ENCODE measurements at places on chromosomes 13 and 19.

GRCh38 chr19:1734321-1734966, 18.9 kb upstream of the ONECUT3 start:
- DNase-seq = no peak

GRCh38 chr13:46137627-46138317, 32.9 kb upstream of the CPB2 start:
- no peak for DNase-seq

GRCh38 chr13:101178406-101178805, 237.9 kb downstream of the NALCN start:
- no peak for DNase-seq

GRCh38 chr19:7348587-7349230, at the start of gene ARHGEF18:
Gene ARHGEF18 (plus strand): TSS chr19:7348937. CDS start chr19:7362891, 13,954 bp downstream.
- DNase-seq = no peak

GRCh38 chr19:3363841-3364500, 2.4 kb upstream of the NFIC start:
- no peak for DNase-seq

DNA sequence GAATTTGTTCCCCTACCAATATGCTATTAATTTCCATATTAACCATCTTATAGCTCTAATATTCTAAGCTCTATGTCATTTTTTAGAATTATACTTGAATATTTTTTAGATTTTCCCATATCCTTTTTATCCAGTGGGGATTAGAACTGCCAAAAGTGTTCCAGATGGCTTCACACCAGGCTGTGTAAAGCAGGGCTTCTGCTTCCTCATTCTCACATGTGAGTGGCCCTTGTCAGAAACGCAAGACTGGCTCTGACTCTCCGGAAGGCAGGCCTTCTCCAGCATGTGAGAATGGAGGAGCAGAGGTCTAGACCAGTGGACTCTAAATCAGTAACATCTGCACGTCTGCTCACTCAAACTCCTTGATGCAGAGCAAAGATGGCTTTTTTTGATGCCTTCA, 650.1 kb downstream of the FGF9 start:
- DNase-seq = no peak

DNA sequence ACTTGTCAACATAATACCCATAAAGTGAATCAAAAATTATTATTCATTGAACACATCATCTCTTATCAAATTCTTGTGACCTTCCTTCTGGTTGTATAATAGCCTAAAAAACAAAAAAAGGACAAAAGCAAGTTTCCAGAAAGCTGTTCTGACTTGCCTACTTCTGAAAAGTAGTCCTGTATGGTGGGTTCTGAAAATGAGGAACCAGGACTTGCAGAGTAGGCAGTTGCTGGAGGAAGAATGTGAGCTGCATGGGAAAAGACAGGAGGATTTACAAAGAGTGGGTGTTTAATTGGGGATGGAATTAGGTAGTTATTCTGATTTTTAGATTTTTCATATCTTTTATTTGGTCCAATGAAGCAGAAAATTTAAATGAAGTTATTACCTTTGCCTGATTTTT, 56.7 kb downstream of the RCBTB2 start:
- DNase-seq = no peak

- no peak for DNase-seq
These were observed 7.1 kb downstream of the KCNN4 start for GRCh38 chr19:43773725-43774102.

DNA sequence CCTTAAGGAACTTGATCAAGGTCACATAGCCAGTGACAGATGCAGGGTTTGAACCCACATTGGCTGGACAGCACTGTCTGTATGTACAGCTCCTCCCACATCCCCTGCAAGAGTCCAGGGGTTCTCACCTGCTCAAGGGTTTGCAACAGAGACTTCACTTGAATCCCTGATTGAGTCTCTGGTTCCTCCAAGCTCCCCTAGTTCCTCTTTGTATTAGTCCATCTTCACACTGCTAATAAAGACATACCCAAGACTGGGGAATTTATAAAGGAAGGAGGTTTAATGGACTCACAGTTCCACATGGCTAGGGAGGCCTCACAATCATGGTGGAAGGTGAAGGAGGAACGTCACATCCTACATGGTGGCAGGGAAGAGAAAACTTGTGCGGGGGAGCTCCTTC, 72.8 kb upstream of the CLDN10 start:
- DNase-seq = no peak

- no peak for DNase-seq
These were observed 34.5 kb upstream of the ATP1A3 start for GRCh38 chr19:42028304-42029216.

DNA sequence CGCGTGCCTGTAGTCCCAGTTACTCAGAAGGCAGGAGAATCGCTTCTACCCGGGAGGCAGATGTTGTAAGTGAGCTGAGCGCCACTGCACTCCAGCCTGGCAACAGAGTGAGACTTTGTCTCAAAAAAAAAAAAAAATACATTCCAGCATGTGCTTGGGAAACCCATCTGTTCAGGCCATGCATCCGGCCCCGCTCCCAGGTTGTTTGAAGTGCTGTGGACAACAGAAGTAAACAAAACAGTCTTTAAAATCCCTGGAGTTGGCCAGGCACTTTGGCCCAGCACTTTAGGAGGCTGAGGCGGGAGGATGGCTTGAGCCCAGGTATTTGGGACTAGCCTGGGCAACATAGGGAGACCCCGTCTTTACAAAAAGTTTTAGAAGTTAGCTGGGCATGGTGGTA, 3.2 kb upstream of the PTPRS start:
- no peak for DNase-seq

GRCh38 chr13:93851236-93851635, 624.6 kb downstream of the GPC6 start:
- no peak for DNase-seq

DNA sequence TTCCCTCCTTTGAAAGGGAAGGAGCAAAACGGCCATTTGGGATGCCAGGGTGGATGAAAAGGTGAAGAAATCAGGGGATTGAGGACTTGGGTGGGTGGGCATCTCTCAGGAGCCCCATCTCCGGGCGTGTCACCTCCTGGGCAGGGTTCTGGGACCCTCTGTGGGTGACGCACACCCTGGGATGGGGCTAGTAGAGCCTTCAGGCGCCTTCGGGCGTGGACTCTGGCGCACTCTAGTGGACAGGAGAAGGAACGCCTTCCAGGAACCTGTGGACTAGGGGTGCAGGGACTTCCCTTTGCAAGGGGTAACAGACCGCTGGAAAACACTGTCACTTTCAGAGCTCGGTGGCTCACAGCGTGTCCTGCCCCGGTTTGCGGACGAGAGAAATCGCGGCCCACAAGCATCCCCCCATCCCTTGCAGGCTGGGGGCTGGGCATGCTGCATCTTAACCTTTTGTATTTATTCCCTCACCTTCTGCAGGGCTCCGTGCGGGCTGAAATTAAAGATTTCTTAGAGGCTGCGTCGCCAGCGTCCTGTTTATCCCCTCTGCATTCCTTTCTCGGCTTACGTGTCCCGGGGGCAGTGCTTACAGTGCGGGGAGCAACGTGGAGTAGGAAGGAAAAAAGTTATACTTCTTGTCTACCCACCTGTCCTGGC, 15.2 kb upstream of the S1PR4 start:
- no peak for DNase-seq
